ENCODE measurements at places on chromosomes 13 and 19.

DNA sequence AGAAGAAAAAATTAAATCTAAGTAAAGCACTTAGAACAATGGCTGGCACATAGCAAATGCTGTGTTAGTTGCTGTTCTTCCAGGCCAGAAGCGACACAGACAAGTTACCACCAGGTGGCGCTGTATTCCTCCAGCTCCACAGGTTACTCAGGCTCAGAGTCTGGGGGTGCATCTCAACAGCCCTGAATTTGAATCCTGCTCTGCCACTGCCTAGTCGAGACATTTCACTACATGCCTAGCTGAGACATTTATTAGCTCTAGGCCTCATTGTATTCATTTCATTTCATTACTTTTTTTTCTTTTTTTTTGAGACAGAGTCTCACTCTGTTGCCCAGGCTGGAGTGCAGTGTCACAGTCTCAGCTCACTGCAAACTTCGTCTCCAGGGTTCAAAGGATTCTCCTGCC, 16.4 kb upstream of the CYP2B6 start:
- no peak for DNase-seq

DNA sequence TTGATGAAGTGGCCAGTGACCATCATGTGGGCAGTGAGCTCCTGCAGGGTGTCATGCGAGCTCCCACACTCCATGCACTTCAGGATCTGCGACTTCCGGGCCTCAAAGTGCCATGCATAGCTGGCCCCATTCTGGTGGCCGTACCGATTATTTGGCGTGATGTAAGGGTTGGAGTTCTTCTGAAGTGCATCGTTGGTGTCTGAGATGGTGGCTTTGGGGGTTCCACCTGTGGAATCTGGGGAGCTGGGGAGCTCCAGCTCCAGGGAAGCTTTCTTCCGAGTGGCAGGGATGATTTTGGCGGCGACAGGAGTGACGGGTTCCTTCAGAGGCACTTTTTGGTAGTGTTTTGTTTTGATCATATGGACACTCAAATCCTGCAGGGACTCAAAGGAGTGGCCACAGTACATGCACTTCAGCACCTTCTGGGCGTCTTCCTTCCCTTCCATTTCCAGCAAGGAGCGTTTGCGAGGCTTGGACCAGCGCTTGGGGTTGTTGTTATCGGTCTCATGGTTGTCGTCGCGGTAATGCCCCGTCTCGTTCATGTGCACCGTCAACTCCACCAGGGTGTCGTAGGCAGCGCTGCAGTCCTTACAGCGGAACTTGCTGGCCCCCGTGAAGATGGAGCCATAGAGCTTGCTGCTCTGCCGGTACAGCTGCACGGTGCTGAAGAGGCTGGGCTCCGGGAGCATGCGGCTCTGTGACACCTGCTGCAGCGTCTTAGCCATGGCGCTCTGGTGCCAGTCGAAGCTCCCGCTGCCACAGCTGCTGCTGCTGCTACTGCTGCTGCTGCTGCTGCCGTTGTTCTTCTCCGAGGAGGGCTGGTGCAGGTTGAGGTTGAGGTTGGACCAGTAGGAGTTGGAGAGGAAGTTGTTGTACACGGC, 70.4 kb downstream of the TSHZ3 start:
- DNase-seq = no peak

- no peak for DNase-seq
Observed at GRCh38 chr13:91166714-91167511, 180.6 kb upstream of the MIR17HG start.

GRCh38 chr13:54175466-54175865, 1146.9 kb downstream of the OLFM4 start:
- DNase-seq = no peak

DNA sequence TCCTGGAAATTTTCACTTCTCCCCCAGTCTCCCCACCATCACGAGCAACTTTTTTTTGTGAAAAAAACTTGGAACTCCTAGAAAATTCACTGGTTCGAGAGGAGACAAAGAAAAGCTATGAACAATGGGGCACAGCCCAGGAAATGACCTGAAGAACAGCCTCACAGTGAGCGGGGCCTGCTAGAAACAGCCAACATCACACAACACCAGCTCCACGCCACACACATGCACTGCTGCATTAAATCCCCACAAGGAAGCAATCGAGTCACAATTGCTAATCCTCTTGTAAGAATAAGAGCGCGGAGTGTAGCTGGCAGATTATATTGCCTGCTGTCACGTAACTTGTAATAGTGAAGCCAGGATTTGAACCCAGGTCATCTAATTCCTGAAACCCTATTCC, 48.8 kb downstream of the SLC7A1 start:
- DNase-seq = no peak

GRCh38 chr19:51108805-51109146, 567 bp upstream of the CTU1 start:
- no peak for DNase-seq

DNA sequence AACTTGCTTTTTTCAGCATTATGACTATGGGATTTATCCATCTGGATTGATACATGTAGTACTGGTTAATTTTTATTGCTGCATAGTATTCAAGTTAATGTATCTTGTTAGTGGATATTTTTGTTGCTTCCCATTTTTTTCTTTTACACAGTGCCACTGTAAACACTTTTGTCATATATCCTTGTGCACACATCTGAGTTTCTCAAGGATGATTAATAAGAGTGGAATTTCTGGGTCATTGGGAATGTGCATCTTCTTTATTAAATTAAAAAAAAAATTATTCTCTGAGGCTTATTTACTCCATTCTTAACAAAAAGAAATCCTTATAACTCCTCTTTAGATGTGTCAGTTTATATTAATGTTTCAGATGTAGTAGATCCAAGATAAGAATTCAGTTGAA, 27.3 kb downstream of the B3GLCT start:
- DNase-seq = no peak

DNA sequence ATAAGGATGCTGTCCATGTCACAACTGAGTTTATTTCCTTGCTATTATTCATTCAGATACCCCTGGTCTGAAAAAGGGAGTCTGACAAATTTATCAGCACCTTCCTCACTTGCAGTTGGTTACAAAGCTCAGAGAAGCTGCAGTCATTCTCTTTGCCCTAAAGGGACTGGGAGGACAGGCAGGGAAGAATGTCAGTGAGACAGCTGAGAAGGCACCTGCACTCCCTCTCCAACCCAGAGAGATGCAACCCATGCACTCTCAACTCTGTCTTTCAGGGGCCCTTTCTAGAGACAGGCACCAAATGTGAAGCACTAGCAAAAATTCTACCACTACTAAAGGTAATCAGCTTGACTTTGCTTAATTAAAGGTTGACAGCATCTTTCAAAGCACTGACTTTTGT, 83.3 kb downstream of the CRYL1 start:
- no peak for DNase-seq

- DNase-seq = peak; percentile 76
Observed at GRCh38 chr13:110944121-110944967, 29.5 kb upstream of the ANKRD10 start.

DNA sequence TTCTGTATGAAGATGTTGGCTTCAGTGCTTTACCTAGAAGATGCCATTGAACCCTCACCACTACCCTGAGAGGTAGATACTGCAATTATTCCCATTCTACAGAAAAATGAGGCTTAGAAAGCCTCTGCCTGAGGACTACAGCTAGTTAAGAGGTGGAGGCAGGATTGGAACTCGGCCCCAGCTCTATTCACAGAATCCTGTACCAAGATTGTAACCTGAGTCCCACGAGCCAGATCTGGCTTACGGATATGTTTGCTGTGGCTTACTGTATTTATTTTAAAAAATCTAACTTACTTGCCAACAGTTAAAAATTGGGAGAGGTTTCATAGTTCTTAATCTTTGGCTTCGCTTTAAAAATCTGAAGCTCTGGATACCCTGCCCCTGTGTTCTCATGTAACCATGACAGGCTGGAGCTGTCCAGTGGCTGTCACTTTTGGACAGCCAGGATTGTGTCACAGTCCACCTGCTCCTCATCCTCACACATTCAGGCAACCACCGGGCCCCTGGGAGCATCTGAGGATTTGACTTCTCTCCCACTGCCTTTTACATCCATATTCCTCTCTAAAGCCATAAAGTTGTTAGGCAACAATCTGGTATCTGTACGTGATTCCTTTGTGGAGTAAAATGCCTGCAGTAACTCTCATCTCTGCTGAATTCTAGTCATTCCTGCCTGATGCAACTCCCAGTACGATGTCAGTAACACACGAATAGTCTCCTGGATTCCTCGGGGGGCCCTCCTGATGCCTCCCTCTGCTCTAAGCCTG, 160.8 kb upstream of the SERP2 start:
- no peak for DNase-seq

DNA sequence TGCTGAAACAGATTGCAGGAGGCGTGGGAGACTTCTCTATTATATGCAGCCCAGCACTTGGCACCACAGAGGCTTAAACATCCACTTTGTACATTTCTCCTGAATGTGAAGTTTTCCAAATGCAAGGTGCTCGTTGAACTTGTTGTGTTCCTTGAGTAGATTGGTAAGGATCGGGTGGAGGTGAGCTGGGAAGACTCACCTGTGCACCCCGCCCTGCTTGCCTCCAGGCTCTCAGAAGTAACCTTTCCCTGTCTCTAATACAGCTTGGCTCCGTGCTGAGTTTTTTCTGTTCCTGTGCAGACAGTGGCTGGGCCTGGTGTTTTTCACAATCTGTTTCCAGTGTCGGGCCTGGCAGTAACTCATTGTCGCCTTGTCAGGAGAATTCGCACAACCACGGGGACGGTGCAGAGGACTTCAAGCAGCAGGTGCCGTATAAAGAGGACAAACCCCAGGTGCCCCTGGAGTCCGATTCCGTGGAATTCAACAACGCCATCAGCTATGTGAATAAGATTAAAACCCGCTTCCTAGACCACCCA, 12.3 kb downstream of the SIN3B start:
- no peak for DNase-seq

DNA sequence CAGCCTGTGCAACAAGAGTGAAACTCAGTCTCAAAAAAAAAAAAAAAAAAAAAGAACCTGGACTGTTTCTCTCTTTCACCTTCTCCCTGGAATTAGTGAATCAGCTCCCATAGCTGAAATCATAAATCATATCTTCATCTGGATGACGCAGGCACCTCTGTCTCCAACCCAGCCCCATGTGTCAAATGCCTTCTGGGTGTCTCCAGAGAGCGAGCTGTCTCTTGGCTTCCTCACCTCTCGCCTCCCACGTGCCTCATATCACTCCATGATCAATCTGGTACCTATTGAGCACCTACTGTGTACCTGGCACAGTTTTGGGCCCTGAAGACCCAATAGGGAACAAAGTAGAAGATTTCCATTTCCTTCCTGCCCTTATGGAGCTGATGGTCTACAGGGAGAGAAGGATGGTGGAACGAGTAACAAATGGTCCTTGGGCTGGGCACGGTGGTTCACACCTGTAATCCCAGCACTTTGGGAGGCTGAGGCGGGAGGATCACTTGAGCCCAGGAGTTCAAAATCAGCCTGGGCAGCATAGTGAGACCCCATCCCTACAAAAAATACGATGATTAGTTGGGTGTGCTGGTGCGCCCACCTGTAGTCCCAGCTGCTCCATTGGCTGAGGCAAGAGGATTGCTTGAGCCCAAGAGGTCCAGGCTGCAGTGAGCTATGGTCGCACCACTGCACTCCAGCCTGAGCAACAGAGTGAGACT, 2.5 kb downstream of the HSD11B1L start:
- no peak for DNase-seq

DNA sequence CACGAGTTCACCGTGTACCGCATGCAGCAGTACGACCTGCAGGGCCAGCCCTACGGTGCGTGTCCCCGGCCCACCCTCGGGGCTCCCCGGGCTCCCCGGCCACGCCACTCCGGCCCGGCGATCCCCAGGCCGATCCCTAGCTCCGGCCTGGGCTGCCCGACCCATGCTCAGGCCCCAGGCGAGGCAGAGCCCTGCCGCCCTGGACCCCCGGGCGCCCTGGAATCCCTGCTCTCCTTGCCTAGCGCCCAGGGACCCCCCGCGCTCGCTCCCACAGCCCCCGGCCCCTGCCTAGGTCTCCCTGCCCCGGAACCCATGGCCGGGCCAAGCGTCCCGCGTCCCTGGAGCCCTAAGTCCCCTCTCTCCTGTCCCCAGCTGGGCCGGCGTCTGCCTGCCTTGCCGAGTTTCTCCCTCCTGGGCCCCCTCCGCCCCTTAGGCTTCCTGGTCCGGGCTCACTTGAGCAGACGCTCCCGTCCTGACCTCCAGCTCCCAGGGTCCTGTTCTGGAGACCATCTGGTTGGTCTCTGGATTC, 494 bp downstream of the NCLN start:
- DNase-seq = no peak

DNA sequence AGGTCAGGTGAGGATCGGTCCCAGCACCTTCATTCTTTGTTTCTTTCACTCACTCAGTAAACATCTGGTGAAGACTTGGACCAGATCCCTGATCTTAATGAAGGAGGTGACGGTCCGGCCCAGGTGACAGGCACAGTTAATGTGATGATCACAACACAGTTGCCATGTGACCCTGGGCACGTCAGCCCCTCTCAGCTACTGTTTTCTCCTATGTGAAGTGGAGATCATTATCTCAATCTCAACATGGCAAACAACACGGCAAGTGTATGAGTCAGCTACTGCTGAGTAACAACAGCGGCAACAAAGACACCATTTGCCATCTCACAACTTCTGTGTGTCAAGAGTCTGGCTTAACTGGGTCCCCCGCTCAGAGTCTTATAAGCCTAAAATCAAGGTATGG, 74.6 kb downstream of the GNG7 start:
- DNase-seq = peak; percentile 58

GRCh38 chr13:77544355-77544754, 8.8 kb downstream of the SCEL start:
- DNase-seq = no peak

GRCh38 chr19:55242517-55242916, 14.0 kb upstream of the TMEM86B start:
- no peak for DNase-seq

GRCh38 chr13:71254384-71254783, 612.6 kb downstream of the DACH1 start:
- no peak for DNase-seq

GRCh38 chr19:20662421-20663105, 1.2 kb upstream of the ZNF626 start:
- DNase-seq = no peak

- DNase-seq = no peak
Observed at GRCh38 chr13:91123456-91124127, 223.9 kb upstream of the MIR17HG start.

- DNase-seq = no peak
Observed at GRCh38 chr13:72983085-72983768, 75.6 kb upstream of the KLF5 start.

GRCh38 chr13:111080642-111081041, 34.5 kb upstream of the ARHGEF7 start:
- DNase-seq = no peak

DNA sequence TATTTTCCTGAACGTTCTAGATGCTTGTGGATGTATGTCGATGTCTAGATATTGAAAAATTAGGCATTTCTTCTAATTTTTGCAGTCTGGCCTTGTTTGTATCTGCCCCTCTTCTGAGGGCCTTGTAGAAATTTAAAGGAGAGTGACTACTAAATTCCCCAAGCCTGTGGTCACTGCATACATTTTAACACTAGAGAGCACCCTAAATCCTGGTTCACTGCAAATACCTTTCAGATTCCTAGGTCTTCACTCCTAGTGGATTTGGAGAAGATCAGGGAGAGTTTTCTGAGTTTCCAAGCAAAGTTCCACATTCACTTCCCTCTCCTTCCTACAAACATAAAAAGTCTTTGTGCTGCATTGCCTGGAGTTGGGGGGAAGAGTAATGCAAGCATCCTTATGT, 1272.5 kb downstream of the OLFM4 start:
- DNase-seq = no peak

All from T1000 (cell line).